ENCODE measurements at places on chromosomes 4 and X.
A peak's percentile ranks its signal among the peaks of the same experiment; 100 is the strongest.

GRCh38 chr4:87121341-87122065 lies 98.9 kb downstream of the KLHL8 start:
- DNase-seq, result no peak

- DNase-seq, result no peak
These were observed 177.9 kb upstream of the STK26 start for GRCh38 chrX:131845201-131845600.

- DNase-seq, result no peak
These were observed 201.7 kb upstream of the AR start for GRCh38 chrX:67342138-67342537.

GRCh38 chr4:28221536-28221935 lies 1360.9 kb downstream of the STIM2 start:
- DNase-seq, result no peak

DNA sequence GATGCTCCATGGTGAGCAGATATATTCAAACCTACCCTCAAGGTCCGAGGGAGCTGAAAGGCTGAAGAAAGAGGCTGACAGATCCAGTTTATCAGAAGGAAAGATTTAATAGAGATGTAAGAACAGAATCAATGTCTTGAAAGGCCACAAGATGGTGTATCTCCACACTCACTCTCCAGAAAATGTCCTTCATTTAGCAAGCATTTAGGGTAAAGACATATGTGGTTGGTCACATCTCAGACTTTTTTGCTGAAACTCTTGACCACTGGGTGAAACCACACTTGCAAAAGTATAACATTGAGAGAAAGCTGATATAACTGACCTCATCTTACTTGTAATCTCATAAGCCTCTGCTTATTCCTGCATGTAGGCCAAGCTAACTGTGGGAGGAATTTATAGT lies 745.8 kb upstream of the GALNTL6 start:
- DNase-seq, result no peak

- DNase-seq, result no peak
These were observed 56.5 kb upstream of the ANKRD17 start for GRCh38 chr4:73315091-73315490.

- no peak for DNase-seq
These were observed 854.4 kb upstream of the INTU start for GRCh38 chr4:126778348-126778747.

DNA sequence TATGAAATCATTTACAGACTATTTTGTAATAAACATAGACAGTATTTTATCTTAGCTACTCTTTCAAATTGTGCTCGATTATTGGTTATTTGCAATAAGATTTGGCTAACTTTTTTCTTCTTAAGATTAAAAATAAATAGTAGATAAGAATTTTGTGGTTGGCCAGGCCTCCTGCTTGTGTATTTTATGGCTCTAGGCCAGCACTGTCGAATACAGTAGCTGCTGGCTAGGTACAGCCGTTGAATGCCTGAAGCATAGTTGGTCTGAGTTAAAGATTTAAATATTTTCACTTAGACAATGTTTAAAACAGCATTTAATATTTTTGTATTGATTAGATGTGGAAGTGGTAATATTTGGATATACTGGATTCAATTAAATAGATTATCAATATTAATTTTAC lies 481.0 kb downstream of the SPRY1 start:
- DNase-seq, result no peak

DNA sequence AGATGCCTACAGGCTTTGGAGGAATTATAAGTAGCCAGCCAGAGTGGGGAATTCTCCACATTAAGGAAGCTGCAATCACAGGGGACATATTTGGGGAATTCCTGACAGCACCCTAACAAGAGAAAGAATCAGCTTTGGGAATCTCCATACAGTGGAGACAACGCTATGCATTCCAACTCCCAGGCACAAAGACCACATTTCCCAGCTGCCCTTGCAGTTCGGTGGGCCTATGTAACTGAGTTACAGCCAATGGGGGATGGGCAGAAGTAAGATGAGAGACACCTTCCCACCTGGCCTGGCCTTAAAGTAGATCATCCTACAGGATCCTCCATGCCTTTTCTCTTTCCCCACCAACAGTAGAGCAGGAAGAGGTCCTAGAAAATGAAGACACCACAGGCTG lies 43.4 kb upstream of the CCKAR start:
- DNase-seq, result no peak

DNA sequence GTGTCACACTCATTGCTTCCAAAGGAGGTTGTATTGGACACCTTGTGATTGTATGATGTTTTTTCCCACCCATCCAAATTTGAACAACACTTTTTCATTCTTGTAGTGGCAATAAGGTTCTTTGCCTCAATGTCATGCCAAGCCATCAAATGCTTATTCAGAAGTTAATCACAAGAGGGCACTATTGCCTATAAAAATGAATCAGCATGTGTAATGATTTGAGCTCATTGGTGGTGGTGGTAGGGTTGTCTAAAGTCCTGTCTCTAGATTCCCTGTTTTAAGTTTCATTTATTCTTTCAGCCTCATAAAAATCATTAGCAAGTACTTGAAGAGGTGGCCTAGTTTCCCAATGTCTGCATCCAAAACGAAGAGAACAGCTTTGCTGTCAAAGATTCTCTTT lies 37.0 kb downstream of the IRS4 start:
- DNase-seq, result peak; percentile 20

DNA sequence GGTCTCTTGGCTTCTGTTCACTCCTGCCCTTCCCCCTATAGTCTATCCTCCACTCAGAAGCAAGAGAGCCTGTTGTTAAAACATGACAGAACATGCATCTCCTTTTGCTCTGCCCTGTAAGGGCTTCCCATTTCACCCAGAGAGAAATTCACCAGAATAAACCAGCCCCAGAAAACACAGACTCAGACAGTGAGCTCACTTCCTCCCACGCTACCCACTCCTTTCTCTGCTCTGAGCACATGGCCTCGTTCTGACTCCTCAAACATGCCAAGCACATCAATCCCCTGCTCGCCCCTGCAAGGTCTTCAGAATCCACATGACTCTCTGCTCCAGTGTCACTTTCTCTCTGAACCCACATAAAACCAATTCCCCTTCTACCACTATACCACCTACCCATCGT lies 50.4 kb downstream of the MID1 start:
- no peak for DNase-seq

GRCh38 chr4:168587411-168588125 lies 90.7 kb downstream of the PALLD start:
- peak; percentile 45 for DNase-seq

GRCh38 chr4:76199664-76200211 lies 13.9 kb downstream of the SCARB2 start:
- DNase-seq, result no peak

GRCh38 chr4:102157984-102158383 lies 187.3 kb downstream of the SLC39A8 start:
- no peak for DNase-seq
